ENCODE measurements at places on chromosomes 3 and 15.

DNA sequence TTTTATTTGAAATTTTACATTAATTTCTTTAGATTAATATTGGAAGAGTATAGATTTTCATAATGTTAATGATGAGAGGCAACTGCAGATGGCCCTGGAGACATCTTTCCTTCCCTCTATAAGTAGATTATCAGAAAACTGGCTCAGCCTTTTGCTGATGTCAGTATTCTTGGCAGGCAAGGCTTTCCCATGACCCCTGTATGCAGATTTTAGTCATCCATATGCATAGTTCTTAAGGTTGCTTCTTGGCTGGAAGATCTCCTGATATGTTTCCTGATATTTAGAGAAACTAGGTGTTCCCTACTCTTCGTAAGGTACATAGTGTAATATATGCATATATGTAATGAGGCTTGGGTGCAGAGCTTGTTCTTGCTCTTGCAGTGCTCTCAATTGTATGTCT is 911.4 kb downstream of the EPHA3 start:
- DNase-seq = no peak

GRCh38 chr3:65039754-65040210 is 352.0 kb upstream of the ADAMTS9 start:
- DNase-seq = no peak

GRCh38 chr15:52288051-52288942 is 7.3 kb downstream of the MYO5C start:
- DNase-seq = no peak

GRCh38 chr15:32870240-32871033 is 152.6 kb downstream of the GREM1 start:
- no peak for DNase-seq

DNA sequence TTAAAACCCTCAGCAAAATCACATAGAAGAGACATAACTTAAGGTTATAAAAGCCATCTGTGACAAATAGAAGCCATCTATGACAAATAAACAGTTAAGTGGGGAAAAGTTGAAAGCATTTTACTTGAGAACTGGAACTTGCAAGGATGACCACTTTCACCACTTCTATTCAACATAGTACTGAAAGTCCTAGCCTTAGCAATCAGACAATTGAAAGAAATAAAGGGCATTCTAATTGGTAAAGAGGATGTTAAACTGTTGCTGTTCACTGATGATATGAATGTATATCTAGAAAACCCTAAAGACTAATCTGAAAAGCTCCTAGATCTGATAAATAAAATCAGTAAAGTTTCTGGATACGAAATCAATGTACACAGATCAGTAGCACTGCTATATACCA is 186.9 kb upstream of the SATB1 start:
- DNase-seq = no peak

DNA sequence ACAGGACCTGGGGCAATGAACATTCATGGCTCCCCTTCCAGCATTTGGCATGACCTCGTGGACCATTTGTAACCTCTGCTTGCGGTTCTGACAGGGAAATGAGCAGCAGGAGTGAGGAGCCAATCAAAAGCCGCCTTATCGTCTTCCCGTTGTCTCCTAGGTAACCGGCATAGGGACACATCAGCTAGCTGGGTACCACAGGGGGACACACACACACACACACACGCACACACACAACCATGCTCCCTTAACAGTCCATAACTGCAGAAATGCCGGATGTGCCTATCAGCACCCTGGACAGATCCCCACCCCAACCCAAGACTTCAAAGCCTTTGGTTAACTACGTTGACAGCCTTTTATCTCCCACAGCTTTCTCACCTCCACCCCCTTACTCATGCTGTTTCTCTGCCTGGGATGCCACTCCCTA is 53.4 kb upstream of the CCDC174 start:
- peak; percentile 75 for DNase-seq

- no peak for DNase-seq
Measured at GRCh38 chr3:178206521-178206920, 329.7 kb upstream of the KCNMB2 start.

DNA sequence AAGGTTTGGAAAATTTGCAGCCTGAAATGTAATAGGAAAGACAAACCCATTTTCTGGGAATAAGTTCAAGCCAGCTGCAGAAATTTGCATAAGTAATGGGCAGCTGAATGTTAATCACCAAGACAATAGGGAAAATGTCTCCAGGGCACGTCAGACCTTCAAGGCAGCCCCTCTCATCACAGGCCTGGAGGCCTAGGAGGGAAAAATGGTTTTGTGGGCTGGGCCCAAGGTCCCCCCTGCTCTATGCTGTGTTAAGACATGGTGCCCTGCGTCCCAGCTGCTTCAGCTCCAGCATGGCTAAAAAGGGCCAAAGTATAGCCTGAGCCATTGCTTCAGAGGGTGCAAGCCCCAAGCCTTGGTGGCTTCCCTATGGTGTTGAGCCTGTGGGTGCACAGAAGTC is 164.7 kb upstream of the TSPAN3 start:
- DNase-seq = no peak

GRCh38 chr15:70539912-70540530 is 223.3 kb downstream of the UACA start:
- DNase-seq = no peak

DNA sequence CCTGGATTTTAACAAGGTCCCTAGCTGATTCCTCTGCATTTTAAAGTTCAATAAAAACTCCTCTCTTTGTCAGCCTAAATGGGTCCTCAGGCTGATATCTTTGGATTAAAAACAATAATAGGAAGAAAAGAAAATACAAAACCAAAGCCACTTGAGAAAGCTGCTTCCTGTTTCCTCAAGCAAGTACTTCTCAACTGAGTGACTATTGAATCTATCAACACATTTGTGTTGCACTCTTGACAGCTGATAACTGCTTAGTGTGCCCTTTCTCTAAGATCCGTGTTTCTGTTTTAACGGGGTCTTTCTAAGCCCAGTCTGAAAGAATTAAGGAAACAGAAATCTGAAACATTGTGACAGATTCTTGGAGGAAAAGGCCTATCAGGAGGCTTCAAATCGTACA is 410.7 kb downstream of the GRM7 start:
- DNase-seq = no peak

DNA sequence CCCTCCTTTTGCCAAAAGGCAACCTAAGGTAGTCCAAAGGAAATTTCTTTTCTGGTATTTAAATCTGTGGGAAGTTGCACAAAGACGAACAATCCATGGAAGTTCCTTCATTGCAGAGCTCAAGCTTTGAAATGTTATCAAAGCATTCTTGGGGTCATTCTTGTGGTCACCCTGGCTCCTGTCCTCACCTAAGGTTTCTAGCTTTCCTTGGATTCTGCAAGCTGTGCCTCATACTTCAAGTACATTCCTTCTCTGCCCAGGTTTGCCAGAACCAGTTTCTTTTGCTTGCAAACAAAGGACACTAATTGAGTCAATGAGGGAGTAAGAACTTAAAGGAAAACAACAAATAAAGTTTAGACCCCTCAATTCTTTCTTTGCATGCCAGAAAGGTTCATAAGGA is 329.8 kb upstream of the PDZRN3 start:
- DNase-seq = no peak

DNA sequence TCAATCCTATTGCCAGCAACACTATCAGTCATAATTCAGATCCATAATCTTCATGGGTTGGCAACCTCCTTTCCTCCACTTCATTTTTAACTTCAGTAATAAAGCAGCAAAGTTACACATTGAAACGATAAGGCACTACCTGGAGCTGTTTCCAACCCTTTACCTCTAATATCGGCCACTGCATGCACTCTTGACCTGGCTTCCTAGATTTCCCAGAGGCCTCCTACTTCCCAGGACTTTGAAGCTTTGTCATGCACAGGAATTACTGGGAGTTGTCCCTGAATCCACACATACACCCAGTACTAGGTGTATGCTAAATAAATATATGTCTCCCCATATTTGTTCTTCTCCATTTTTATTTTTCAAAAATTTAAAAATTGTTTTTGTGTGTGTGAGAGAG is 126.1 kb downstream of the PLD1 start:
- DNase-seq = no peak

DNA sequence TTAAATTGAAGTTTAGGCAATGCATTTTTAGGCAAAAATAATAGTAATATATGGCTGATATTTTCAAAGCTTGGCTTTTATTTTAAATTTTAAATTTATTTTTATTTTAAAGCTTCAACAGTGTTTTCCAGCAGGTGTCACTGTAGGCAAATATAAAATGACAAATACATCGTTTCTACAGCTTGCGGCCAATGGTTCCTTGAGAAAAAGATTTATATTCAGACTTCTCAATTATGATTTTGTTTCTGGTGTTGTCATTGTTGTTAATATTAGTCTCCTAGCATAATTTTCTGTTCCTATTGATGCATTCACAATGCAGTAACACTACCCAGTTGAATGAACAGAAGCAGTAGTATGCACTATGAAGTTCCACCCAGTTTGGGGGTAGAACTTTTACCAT is 220.7 kb upstream of the DNAJC19 start:
- peak; percentile 13 for DNase-seq

DNA sequence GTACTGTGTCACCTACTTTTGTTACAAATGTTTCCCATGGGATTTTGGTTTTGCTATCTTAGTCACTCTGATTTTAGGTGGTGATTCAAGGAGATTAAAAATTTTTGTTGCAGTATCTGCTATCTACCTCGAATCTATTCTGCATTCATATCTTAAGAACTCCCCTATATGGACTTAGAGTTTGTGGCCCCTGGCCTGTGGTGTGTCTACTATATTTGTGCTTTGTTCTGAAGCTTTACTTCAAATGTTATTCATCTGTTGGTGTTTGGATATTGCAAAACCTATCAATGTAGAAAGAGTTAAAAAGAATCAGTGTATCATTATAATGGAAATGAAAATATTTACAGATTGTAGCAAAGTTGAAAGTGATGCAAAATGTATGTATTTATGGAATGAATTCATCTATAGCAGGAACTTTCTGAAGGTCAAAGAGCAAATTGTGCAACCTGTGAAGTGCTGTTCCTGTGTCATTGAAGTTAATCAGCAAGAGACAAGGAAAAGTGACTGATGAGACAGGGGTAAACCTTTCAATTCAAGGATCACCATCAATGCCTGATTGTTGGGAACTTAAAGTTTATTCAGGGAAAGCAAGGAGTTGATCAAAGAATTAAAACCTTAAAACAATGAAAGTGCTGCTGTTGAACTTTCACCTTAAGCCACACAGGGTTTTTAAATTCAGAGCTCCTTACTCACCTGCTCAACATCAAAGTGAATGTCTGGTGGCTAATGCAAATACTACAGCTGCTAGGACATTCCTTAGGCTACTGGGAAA is 71.0 kb downstream of the SLMAP start:
- no peak for DNase-seq

DNA sequence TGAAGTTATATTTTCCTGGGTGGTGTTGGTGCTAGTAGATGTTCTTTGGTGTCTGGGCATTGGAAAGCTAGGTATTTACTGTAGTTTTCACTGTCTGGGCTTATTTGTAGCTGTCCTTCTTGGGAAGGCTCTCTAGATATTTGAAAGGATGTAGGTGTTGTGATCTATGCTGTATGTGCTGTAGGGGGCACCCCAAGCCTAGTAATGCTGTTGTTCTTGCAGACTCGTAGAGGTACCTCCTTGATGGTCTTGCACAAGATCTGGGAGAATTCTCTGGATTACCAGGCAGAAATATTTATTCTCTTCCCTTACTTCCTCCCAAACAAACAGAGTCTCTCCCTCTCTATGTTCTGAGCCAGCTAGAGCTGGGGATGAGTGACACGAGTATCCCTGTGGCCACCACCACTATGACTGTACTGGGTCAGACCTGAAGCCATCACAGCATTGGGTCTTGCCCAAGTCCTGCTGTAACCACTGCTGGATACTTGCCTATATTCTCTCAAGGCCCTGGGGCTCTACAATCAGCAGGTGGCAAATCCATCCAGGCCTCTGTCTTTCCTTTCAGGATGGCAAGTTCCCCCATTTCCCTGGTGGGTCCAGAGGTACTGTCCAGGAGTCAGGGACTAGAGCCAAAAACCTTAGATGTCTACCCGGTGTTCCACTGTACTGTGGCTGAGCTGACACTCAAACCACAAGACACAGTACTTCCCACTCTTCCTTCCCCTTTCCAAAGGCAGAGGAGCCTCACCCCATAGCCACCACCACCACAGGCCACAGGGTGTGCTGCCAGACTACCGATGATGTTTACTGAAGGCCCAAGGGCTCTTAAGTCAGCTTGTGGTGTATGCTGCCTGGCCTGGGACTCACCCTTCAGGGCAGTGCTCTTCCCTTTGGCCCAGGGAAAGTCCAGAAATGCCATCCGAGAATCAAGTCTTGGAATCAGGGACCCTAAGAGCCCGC is 195.2 kb upstream of the DPPA4 start:
- peak; percentile 29 for DNase-seq

DNA sequence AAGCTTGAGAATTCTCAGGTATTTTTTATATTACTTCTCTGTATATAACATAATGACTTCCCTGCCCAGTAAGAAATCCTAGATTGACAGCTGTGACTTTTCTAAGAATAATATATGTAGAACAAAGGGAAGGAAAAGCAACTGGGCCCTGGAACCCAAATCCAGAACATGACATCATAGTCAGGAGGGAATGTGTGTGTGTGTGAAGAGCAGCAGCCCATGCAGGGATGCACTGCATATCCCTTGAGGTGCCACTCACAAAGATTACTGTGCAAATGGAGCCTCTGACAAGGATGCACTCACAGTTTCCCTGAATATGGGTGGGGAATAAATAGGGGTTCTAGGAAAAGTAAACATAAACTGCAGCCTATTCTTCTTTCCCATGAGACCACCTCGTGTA is 279.5 kb downstream of the NEK10 start:
- no peak for DNase-seq

- no peak for DNase-seq
Measured at GRCh38 chr15:56806148-56806536, 72.8 kb upstream of the ZNF280D start.

- DNase-seq = no peak
Measured at GRCh38 chr3:118098827-118099226, 935.8 kb downstream of the IGSF11 start.
